ENCODE measurements at places on chromosomes 7 and 10.

- DNase-seq = no peak
These were observed 84.3 kb downstream of the CUL2 start for GRCh38 chr10:35005868-35006267.

GRCh38 chr7:22980422-22980821 is 33.5 kb downstream of the HYCC1 start:
- DNase-seq = no peak

DNA sequence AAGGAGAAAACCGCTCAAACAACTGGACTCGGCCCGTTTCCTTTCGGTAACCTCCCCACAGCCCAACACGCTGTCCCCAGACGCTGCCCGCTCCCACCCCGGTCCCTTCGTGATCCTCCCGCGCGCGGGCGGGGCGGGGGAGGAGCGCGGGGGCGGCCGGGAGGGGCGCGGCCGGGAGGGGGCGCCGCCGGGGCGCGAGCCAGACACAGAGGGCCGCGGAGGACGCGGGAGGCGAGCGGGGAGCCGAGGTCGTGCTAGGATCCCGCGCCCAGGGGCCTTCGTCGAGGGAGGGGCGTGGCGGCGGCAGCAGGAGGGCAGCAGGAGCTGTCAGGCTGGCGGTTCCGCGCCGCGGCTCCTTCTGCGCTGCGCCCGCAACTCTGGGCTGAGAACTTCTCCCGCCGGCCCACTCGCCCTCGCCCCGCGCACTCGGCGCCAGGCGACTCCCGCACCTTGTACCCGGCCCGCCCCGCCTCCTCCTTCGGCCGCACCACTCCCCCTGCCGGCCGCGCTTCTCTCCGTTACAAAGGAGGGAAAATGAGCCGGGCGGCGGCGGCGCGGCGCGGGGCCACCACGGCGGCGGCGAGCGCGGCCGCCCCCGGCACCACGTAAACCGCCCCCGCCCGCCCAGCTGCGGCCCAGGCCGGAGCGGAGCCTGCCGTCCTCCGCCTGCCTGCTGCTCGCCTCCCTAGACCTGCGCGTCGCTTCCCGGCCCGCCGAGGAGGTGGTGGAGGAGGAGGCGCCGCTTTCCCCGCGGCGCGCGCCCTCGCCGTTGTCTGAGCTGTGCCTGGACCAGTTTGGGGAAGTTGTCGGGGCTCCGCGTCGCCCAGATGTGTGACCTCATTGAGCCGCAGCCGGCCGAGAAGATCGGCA is at the start of gene CDK14:
Gene CDK14 (plus strand): TSS at position 521 of the 870 bp plus-strand sequence. CDS start 307 bp downstream, at position 828.
- DNase-seq = no peak

DNA sequence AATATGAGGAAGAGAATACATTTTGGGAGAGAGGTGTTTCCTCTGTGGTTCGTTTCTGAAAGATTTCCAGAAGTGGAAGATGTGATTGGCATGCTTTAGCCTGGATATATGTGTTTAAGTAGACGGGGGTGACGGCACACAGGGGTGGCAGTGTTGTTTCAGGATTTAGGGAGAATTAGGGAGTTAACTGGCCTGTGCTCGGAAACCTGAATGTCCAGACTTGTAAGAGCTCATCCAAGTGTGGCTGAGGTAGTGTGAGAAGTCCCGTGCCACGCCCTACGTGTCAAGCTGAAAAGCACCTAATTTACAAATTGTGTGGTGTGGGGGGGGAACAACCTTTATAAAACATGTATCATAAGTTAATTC is 1.1 kb downstream of the RALA start:
- no peak for DNase-seq

- no peak for DNase-seq
These were observed 43.6 kb downstream of the GUSB start for GRCh38 chr7:65938336-65938895.

DNA sequence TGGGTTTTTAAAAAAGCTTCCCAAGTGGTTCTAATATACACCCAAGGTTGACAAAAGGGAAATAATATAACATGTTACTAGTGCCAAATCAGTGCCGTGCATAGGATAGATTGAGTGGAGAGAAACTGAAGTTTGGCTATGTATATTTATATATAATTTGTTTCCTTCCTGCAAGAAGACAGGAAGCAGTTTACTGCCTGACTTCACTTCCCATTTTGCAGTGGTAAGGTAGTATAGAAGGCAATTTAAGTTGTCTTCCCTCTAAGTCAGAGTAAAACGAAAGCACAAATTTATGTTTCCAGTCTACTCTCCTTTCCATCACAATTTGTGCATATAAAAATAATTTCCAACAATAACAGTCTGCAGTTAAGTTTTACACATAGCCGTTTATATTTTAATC is 3.4 kb upstream of the HYCC1 start:
- DNase-seq = no peak

GRCh38 chr10:6310977-6311376 is 108.2 kb downstream of the PFKFB3 start:
- DNase-seq = no peak

Data from esophagus squamous epithelium (tissue), 5 donors.